ENCODE measurements at places on chromosomes 4 and X.

GRCh38 chrX:101399825-101400224 is 7.9 kb downstream of the GLA start:
- DNase-seq = no peak

DNA sequence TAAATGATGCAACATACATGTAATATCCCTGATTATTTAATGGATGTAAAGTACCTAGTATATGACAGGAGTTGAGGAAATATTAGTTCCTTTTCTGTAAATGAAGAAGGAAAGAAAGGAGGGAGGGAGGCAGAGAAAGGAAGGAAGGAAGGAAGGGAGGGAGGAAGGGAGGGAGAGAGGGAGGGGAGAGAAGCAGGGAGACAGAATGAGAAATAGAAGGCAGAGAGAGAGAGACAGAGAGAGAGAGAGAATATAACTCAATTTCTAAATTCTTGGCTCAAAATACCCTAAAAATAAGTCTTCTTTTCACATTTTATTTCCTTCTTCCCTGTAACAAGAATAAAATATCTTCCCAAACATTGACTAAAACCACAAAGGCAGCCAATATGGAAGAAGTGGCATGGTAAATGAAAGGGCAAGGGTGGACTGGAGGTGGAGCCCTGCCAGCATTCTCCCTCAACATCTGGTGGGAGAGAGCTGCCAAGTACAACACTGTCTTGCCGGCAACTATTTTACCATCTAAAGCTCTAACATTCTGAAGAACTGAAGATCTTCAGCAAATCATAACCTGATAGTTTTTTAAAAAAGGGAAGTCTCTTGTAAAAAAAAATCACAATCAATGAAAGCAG is 245.1 kb downstream of the PPP3CA start:
- no peak for DNase-seq

DNA sequence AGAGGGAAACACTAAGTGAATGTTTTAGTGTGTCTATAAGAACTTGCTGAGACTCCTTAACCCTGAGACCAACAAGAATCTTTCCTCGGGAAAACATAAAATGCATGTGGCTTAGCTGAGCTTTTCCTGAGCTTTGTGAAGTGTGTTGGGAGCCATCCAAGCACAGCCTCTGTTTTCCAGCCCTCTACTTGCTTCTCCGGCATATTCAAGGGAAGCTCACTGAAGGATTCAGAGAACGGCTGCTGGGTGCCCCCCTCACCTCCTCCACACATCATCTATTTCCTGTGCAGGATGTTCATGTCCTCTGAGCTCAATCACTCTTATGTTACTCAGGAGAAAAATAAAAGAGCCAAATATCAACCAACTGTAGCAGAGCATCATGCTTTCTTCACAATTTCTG is 492.1 kb downstream of the IL15 start:
- no peak for DNase-seq

DNA sequence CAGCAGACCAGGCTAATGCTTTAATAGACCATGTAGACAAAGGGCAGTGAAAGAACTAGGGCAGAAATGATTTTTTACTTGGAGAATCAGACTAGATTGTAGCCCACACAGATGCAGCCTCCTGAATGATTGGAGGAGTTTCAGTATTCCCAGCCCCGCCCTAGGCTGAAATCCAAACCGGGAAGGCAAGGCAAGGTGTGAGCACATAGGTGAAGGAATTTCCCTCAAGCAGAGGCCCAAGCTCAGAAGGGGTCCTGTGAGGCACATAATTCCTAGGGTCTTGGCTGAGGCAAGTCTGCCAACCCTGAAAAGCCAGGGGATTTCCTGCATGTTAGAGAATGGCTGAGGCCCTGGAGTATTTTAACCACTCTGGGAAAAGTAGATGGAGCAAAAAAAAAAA is 56.4 kb upstream of the PAK3 start:
- no peak for DNase-seq

- peak; percentile 13 for DNase-seq
Observed at GRCh38 chr4:152778656-152779512, 646 bp downstream of the TIGD4 start.

DNA sequence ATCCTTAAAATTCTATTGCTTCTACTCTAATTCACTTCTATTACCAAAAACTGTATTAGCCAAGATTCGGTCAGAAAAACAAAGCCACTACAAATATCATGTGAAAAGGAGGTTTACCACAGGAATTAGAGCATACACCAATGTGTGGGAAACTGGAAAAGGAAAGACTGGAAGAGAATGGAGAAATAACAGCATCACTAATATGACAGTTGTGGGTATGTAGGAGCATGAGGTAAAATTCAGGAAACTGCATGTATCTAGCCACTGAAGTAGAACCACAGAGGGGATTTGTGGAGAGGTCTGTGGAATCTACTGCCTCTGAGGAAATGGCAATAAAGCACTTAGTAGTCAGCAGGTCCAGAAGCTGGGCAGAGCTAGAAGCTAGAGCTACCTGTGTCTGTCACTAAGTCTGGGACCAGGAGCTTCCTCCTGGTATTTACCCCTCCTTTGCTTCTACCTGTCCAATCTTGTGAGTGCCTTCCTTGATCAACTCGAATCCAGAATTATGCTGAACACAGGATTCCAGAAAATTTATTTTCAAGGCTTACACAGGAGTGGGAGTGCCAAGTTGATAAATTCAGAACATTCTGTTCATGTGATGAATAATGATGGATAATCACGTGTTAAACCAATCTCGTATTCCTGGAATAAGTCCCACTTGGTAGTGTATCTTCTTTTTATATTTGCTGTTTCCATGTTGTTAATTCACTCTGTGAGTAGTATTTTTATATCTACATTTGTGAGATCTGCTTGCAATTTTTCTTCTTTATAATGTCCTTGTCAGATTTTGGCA is 52.6 kb downstream of the NAF1 start:
- no peak for DNase-seq

GRCh38 chr4:6217716-6218381 is 17.5 kb upstream of the JAKMIP1 start:
- DNase-seq = no peak

GRCh38 chr4:89685277-89685676 is 151.7 kb downstream of the SNCA start:
- no peak for DNase-seq

- no peak for DNase-seq
Observed at GRCh38 chr4:17511051-17511450, 839 bp downstream of the QDPR start.

DNA sequence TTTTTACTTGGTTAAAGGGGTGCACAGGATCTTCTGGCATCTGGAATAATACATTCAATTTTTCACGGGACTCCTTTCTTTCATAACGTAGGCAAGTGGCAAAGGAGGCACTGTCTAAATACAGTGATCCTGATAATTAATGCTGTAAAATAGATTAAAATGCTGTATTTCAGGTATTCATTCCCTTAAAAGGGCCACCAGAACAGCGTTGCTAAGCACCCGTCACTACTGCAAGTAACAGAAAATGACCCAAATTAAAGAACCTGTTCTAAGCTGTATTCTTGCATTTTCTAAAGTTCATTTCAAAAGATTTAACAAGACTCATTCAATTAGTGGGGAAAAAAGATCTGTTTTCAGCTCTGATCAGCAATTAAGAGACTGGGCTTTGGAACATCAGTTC is 208.2 kb downstream of the TENM3 start:
- no peak for DNase-seq

- no peak for DNase-seq
Observed at GRCh38 chrX:8194216-8194615, 23.1 kb upstream of the VCX2 start.

- no peak for DNase-seq
Observed at GRCh38 chr4:2330091-2331042, 68.5 kb upstream of the MXD4 start.

GRCh38 chrX:63755892-63756291 is 29.1 kb downstream of the ARHGEF9 start:
- no peak for DNase-seq

DNA sequence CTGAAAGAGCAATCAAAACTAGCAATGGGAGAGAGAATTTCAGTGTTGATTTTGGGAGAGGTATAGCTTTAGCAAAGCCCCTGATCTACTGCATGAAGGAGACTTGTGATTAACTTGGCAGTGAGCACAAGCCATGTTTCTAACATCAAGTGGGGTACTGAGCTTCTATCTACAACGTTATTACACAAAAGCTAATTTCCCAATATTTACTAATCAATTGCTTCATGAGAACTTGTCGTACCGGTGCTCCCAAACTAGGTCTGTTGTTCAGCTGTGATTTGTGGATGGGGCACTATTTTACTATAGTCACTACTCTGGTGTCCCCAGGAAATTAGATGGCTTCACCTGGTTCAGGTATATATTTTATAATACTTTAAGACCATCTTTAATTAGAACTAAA is 16.2 kb downstream of the ANK2 start:
- DNase-seq = no peak
